T-helper 2 cell (primary cell): ENCODE measurements at places on chromosomes 6 and 20.
A peak's percentile ranks its signal among the peaks of the same experiment; 100 is the strongest.

- DNase-seq = no peak
Observed at GRCh38 chr20:1648101-1648500, 9.5 kb downstream of the SIRPG start.

GRCh38 chr20:904039-904545 is 12.0 kb downstream of the ANGPT4 start:
- no peak for DNase-seq

DNA sequence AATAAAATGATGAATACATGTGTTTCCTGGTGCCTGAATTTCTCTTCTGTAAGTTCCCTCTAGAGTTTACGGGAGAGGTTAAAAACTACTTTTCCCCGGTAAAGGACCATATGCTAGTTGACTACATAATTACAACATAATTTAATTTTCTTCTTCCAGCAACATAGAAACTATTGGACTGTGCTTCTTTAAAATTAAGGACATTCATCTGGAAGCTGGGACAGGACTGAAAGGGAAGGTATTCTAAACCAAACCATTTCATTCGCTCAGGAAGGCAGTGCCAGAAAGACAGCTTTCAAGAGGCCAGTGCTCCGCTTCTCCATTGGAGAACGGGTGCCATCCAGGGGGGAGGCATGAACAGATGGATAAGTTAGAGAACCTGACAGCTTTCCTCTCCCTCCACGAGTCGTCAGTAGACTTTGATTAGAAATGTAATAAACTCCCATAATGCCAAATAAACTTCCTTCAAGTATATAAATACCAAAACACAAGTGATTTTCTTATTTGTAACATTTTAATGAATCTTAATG is 458.0 kb upstream of the SOX4 start:
- DNase-seq = no peak

- no peak for DNase-seq
Observed at GRCh38 chr6:98980819-98981218, 33.1 kb upstream of the FBXL4 start.

- DNase-seq = no peak
Observed at GRCh38 chr6:42374018-42374669, 77.6 kb downstream of the TRERF1 start.

- no peak for DNase-seq
Observed at GRCh38 chr6:12504325-12504966, 212.1 kb upstream of the PHACTR1 start.

- DNase-seq = no peak
Observed at GRCh38 chr6:43836507-43837240, 66.7 kb downstream of the VEGFA start.

DNA sequence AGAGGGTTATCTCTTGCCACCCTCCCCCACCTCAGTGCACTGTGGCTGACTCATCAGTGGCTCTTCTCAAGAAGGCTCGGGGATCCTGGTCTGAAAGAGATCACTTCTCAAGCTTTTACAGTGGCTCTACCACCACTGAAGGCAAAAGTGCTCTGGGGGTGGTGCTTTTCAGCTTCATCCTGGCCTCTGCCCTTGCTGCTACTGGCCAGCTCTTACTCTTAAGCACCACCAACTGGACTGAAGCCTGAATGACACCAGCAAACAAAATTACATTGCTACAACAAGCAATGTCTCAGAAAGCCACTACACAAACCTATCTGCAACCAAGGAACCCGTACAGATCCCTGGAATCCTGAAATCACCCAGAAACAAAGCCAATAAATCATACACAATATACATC is 402.1 kb downstream of the EPHA7 start:
- DNase-seq = no peak

DNA sequence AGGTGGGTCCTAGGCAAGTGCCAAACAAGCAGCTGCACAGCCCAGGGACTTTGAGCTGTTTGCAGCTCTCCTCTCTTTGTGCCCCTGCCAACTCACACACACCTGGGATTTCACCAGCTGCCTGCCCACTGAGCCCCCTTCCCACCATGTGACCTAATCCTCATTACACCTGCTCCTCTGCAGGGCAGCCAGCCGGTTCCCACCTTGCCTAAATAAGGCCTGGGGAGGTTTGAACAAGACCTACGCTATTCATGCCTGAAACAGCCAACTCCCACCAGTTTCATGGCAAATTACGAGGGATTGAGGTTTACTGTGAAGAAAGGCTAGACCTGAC is 92.6 kb upstream of the SOX4 start:
- DNase-seq = no peak

DNA sequence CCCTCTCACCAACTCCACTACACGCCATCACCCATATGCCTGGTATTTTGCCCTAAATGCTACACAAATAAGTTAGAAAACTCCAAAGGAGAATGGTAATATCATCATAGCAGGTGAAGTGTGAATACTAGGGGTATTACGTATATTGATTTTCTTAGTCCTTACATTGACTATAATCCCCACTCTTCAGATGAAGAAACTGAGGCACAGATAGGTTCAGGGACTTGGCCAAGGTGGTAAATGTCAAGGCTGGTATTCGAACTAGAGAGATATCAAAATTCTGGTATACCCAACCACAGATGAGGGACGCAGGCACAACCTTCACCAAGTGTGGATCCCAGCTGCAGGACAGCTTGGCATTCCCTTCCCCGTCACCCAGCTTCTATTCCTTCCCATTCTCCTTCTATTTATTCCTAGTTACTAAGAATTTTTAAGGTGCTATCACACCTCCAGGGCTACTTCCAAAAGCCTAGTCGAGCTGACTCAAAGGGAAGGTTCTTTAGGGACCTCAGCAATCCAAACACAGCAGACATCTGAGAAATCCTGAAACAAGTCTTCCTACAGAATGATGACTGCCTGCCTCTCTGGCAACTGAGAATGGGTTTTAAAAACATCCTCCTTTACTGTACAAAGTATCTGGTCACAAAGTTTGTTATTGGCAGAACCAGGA is 32.6 kb downstream of the ATXN1 start:
- DNase-seq = no peak

- no peak for DNase-seq
Observed at GRCh38 chr6:84222426-84222825, 5.0 kb downstream of the CEP162 start.

DNA sequence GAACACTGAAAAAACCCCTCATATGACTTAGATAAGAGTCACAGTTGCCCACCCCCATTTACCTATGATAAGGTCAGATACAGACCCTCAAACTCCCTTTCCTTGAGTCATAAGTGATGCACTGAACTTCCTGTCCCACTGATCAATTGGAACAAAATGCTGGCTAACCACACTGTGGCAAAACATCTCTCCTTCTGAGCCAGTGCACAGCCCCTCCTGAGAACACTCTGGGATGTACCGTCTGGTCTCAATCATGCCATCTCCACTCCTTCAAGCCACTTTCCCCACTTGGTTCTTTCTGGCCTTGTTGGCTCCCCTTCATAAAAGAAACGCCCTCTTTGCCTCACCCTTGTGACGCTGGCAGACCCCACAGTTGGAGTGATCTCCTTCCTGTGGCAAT is 42.6 kb upstream of the NXT1 start:
- no peak for DNase-seq

DNA sequence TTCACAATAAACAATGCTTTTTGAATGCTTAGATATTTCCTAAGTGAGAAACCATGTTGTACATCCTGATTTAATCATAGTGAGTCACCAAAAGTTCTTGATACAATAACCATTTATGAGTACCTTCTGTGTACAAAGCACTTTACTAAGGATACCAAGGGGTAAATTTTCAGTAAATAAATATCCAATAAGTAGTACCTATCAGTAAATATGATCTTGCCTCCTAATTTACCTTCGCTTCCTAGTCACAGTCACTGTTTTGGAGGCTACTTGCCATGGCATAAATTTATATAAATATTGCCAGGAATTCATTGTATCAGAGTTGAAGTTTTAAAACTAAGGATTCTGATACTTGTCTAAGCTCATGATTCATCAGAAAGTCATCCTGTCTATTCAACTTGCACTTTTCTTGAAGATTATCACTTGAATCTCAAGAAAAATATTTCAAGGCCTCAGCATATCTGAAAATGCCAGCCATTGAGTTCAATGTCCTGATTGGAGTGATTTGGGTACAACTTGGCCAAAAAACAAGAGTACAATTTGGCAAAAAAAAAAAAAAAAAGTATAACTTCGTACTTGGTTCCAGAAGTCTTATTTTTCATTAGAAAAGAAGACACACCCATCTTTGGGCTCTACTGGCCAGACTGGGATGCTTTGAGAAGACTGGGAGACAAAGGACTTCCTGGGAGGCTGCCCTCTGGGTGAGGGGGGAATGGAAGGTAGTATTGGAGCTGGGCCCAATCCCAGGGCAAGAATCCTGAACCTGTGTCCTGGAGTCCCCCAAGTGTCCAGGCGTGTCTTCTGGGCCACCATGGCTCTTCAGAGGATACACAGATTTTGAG is 32.8 kb downstream of the RAB22A start:
- no peak for DNase-seq

- DNase-seq = peak; percentile 59
Observed at GRCh38 chr6:28944412-28944865, 20.7 kb upstream of the TRIM27 start.

DNA sequence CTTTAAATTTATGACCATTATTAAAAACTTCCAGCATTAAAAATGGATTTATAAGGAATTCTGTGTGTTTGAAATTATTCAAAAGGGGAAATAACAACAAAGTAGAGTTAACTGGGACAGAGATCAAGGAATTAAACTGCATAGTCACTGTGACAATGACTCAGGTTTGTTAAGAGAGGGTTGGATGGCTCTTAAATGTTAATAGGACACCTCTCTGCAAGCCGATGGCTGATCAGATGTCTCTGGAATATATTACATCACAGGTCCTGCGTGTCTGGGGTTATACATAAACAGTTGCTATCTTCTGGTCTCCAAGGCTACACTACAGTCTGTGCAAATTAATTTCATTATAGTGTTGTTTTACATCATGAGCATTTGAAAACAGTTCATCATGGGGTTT is 574.3 kb downstream of the COL12A1 start:
- DNase-seq = no peak

- no peak for DNase-seq
Observed at GRCh38 chr20:6295127-6295866, 172.5 kb upstream of the FERMT1 start.

GRCh38 chr6:39791311-39791710 is 865 bp upstream of the DAAM2 start:
- DNase-seq = no peak

- DNase-seq = no peak
Observed at GRCh38 chr6:41594326-41594725, 43.9 kb upstream of the MDFI start.

DNA sequence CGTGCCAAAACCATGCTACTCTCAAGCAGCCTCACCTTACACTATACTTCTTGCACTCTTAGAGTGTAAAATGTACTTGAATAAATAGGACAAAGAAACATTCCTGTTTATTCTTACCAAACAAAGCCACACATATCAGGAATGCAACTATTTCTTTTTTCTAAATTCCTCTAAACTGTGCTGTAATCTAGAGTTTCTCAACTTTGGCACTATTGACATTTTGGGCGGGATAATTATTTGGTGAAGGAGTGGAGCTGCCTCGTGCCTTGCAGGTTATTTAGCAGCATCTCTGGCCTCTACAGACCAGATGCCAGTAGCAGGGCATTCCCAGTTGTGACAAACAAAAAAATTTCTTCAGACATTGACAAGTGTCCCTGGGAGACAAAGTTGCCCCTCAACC is 86.9 kb downstream of the PHACTR1 start:
- DNase-seq = no peak

GRCh38 chr6:39804466-39805065 is 12.4 kb downstream of the DAAM2 start:
- no peak for DNase-seq

DNA sequence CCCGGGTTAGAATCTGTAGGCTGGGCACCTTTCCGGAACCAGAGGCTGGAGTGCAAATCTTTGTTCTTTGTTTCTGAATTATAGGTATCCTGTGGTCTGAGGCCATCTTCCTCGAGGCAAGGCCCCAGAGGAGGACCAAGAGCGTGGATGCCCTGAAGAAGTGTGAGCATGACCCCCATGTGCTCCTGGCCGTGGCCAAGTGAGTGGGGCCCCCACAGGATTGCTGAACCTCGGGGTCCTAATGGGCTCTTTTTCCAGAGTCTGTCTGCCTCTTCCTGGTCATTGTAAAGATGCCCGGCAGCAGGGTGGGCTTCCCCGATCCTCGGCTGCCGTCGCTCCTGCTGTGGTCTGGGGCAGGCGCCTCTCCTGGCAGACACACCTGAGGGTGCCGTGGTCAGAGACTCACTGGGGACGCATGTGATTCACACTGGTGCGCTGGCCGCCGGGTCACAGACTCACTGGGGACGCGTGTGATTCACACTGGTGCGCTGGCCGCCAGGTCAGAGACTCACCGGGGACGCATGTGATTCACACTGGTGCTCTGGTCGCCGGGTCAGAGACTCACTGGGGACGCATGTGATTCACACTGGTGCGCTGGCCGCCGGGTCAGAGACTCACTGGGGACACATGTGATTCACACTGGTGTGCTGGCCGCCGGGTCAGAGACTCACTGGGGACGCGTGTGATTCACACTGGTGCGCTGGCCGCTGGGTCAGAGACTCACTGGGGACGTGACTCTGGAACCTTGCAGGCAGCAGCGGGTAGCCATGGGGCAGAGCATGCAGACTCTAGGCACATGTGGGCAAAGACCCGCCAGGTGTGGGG is 6.5 kb upstream of the C20orf204 start:
- DNase-seq = no peak

DNA sequence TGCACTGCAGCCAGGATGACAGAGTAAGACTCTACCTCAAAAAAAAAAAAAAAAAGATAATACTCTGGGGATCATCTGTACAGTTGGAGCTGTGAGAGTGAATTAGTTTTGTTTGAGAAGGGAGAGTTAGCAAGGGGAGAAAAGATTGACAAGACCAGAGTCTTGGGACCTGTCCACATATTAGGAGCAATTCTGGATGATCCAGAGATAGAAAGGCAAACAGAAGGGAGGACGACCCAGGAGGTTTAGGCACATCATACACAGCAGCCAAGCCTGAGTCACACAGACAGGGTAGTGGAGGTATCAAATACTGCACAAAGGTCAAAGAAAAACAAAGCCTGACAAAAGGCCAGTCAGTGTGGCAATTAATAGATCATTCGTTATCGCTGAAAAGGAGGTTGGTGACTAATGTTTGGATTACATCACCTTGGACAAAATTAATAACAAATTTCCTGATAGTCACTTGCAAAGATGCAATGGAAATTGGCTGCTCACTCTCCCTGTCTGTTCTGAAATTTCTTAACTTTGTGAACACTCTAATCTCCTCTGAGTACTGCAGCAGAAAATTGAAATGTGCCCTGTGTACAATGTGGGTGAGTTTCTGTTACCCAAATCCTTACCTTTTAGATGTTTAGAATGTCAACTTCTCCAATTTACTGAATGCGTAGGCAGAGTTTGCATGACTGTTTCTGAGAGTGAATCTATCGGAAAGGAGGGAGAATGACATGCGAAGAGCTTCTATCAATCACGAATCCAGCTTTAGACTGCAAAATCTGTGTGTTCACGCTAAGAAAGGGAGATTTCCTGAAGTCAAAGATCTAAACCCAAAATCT is 105.4 kb downstream of the TSHZ2 start:
- DNase-seq = no peak
